ENCODE measurements at places on chromosomes 2 and 18.

GRCh38 chr2:240561325-240561971 lies 1.3 kb downstream of the DUSP28 start:
- peak; percentile 34 for DNase-seq

DNA sequence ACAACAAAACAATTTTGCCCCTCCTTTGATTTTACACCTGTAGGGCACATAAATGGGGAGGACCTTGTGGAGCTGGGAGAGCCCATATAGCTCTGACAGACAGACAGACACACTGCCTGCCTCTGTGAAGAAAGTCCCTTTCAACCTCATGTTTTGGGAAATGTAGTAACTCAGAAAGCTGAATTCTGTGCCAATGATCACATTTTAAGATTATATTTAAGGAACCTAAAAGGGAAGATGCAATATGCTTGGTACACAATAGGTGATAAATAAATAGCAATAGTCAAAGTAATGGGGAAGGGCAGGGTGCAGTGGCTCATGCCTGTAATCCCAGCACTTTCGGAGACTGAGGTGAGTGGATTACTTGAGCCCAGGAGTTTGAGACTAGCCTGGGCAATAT lies 446.4 kb upstream of the ID2 start:
- no peak for DNase-seq

DNA sequence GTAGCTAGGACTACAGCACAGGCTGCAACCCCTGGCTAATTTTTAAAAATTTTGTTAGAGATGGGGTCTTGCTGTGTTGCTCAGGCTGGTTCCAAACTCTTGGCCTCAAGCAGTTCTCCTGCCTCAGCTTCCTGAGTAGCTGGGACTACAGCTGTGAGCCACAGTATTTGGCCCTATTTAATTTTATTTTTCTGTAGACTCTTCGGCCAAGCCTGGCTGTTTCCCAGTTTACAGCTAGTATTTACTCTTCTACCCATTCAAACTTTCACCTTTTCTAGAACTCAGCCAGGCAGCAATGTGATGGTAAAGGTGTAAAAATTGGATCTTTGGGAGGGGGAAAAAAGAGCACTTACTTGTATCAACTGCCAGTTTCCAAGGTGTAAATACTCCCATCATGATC lies 35.3 kb downstream of the SH3RF3 start:
- DNase-seq = no peak

GRCh38 chr2:192035731-192036442 lies 158.8 kb downstream of the TMEFF2 start:
- DNase-seq = no peak

DNA sequence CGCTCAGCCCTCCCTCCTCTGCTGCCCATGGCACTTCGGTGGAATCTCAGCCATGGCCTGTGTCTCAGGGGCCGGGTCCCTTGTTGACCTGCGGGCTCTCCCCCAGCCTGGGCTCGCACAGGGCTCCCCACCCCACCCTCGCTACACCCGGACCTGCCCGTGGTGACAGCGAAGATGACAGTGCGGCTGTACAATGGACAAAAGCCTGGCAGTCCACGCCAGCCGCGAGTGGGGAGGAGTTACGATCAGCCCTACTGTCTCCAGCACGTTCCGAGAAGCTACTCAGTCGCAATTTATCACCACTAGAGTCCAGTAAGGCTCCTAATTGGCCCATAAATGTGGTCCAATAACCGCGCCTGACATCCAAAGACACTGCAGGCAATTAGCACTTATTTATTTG lies 31.6 kb downstream of the GBX2 start:
- DNase-seq = no peak
